Lung (tissue), 17 donors: ENCODE measurements at places on chromosomes 5 and 9. TPM values are rescaled to one million over a fixed set of nuclear protein-coding genes. Genes with fewer than 3 reads are reported as not detected.

DNA sequence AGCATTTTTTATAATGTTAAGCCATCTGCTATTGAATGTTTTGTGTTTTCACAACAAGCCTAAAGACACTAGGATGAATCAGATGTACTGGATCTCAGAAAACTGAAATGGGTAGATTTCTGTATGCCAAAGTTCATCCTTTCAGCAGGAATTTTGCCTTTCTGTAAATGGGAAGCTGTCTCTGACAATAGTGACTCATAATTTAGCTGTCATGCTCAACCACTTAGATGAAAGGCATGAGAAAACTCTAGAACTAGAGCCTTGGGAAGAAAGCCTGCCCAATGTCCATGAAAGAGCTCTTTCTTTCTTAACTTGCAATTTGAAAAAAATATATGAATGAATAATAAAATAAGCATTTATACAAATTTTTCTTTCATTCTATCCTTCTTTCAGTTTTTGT lies 616.0 kb upstream of the EDIL3 start:
- no peak for DNase-seq

GRCh38 chr5:136249678-136250266 lies 56.8 kb upstream of the SMIM32 start:
- DNase-seq: peak; percentile 78

DNA sequence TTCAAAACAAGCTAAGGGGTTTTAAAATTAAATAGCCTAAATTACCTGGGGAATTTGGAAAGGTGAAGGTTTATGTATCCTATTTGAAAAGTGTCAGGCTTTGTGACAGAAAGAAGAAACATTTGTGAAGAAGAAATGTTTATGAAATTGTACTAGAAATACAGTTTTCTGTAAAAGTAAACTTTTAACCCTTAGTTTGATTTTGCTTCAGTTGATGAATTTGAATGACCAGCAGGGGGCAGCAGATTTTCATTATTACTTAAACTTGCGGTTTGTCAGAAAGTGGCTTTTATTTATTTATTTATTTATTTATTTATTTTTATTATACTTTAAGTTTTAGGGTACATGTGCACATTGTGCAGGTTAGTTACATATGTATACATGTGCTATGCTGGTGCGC lies 58.1 kb downstream of the NNT start:
- peak; percentile 65 for DNase-seq

GRCh38 chr9:124697326-124698200 lies 73.5 kb downstream of the NR6A1 start:
- DNase-seq: peak; percentile 37

- DNase-seq: peak; percentile 73
These were observed 34.6 kb upstream of the NEK6 start for GRCh38 chr9:124222918-124223720.

DNA sequence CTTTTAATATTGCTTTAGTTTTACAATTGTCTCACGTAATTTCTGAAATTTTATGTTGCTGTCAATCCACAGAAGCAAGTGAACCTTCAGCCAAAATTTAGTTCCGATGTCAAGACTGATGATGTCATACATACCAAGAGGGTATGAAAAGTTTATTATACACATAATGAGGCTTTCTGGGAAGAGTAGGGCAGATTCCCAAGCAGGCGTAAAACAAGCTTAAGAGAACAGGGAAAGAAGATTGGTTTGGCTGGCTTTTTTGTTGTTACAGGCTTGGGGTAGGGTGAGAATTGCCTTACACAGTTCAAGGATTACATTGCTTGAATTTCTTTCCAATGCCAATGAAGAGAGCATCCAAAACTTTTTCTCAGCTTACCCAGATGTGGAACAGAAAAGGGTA lies 1962.9 kb upstream of the CDH6 start:
- no peak for DNase-seq

Gene EGFLAM
- 0.52 TPM for total RNA-seq

DNA sequence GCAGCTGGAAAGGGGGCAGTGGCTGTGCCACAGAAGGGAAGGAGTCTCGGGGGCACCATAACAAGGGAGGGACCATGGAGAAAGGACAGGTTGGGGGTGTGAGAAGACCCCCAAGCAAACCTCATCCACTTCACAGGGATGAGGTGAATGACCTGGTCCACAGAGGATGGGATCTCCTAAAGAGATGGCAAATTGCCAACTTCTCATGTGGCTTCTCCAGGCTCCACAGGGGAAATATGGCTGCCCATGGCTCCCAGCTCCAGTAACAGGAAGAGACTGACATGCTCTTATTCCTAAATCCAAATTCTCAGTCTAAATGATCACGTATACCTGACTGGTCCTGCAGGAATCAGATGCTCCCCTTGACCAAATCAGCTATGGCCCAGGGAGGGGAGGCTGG lies 340.4 kb downstream of the SPOCK1 start:
- DNase-seq: no peak

- DNase-seq: no peak
These were observed 44.6 kb upstream of the ALDH1A1 start for GRCh38 chr9:72997387-72997995.

GRCh38 chr9:97363661-97364299 lies 48.1 kb upstream of the TDRD7 start:
- DNase-seq: no peak

GRCh38 chr5:142860270-142860669 lies 90.1 kb downstream of the ARHGAP26 start:
- no peak for DNase-seq

DNA sequence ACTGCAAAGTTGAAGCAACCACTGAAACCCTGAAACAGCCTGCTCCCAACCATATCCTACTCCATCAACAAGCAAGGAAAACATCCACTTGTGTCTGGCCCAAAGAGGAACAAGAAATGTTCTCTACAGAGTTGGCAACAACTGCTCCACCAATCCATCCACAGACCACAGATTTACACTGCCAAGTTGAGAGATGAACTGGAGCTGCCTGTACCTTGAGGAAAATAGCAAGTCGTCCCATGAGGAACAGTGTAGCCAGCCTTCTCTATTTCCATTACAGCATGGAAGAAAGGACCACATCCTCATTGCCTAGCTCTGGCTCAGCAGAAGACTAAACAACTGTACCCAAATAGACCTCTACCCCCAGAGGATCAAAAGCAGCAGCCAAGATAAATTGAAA lies 60.4 kb downstream of the DEPDC1B start:
- no peak for DNase-seq

- no peak for DNase-seq
These were observed 72.9 kb downstream of the ECPAS start for GRCh38 chr9:111411266-111411665.

GRCh38 chr5:173767574-173768266 lies 120.4 kb upstream of the CPEB4 start:
- DNase-seq: no peak

GRCh38 chr9:33172256-33173238 lies 5.4 kb upstream of the B4GALT1 start:
- DNase-seq: no peak

- DNase-seq: no peak
These were observed 51.1 kb downstream of the MPDZ start for GRCh38 chr9:13228431-13228830.

GRCh38 chr9:134942788-134943184 lies 25.1 kb upstream of the FCN1 start:
- DNase-seq: peak; percentile 34

Gene IGIP
- 9.6 TPM for total RNA-seq

DNA sequence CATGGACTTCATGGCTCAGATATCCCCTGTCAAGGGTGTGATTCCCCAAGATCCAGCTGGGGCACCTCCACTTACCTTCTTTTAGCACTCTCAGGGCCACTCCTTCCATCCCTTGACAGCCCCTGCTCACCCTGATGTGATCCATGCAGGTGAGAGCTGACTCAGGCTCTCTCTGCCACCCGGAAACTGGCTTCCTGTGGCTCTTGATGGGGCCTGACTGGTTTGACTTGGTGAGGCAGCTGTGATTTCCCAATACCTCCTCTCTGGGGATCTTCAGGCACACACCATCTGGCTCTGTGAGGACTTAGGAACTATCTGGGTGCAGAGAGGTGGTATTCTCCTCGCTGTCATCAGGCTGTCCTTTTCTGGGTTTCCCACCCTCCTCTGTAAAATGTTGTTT lies 7.9 kb upstream of the FAT2 start:
- DNase-seq: no peak

DNA sequence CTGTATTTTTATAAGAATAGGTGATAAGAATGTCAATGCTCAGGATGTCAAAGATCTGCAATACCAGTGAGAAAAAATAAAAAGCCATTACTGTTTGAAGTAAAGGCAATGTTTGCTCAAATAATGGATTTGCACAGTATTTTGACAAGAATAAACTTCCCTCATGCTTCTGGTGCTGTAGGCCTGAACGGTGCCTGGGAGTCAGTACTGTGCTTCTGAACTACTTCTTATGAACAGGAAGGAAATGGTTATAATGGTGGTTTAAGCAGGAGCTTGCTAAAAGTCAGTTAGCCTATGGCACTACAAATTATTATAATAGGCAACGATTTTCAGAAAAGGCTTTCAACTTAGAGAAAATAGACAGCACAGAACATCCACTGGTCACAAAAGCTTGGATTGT lies 548.3 kb upstream of the CDH18 start:
- DNase-seq: no peak

DNA sequence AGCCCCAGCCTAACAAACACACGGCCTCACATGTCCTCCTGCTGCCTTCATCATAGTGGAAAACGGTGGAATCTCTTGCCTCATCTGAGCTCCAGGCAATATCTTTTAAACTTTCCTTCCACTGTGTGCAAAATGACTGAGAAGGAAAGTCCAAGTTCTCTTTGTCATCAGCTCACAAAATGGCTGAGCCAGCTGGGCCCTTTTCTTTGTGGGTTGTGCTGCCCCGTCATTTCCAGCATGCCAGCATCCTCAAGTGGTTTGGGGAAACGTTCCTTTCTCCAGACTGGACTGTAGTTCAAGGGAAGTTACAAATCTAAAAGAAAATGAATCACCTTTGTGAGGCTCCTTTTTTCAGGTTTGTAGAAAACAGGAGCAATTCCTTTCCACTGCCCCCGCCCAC lies 171.1 kb upstream of the FSTL4 start:
- DNase-seq: no peak

DNA sequence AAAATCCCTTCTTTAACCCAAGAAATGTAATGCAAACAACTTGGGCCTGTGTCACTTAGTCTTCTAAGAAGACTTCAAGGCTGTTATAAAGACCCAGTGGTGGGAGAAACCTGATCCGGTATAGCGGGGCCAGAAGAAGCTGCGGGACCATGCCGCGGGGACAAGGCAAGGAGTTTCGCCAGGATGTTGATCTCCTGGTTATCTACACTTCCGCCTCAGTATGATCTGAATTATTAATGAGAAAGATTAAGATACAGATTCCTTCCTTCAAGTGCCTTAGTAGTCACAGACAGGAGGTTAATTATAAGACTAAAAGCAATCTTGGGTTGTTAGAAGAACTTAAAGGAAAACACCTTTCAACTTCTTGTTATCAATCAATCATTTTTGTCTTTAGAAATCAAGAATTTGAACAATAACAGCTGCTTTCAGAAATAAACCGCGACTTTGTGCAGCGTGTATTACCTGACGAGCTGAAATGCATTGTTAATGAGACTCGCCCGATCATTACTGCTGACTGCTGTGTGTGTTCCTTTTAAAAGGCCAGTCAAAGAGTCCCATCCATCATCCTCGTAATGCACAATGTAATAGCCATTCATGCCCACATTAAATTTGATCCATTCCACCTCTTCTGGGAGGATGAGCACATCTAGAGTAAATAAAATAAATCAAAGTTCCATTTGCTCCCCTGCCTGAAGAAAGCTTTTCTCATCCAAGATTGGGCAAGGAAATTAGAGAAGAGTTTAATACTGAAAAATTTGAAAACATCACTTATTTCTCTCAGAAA lies 22.2 kb downstream of the ERAP1 start:
- no peak for DNase-seq

DNA sequence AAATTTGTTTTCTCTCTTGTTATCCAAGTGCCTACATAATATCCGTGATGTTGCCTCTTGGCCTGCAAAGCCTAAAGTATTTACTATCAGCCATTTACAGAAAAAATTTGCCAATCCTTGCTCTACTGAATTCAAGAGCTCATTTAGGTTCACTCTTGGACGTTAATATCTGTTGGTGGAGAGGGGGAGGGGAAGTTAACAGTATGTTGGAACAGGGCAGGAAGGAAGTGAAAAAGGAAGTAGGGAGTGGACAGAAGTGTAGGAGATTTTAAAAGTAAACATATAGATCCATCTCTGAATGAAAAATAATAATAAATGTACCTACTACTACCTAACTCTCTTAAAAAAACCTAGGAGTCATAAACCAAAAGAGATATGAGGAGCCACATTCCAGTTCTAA lies 32.8 kb downstream of the ZNF608 start:
- no peak for DNase-seq

DNA sequence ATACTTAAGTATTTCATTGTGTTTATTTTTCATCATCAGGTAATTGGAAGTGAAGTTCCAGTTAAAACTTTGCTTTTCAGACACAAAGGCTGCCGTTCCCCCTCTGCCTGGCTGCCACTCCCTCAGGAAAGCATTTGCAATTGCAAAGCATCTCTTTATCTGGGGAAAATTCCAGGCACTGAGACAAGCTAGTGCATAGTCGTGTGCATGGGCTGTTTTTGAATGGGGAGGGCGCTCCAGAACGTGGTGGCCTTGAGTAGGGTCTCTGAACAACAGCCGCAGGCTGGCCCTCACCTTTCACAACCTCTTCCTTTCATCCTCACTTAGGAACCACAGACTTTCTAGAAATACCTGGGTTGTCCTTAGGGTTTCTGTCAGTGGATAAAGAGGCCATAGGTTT lies 285.1 kb upstream of the ADAMTS16 start:
- DNase-seq: no peak

GRCh38 chr5:123987956-123988355 lies 476.0 kb downstream of the CSNK1G3 start:
- DNase-seq: no peak

GRCh38 chr9:88694625-88695024 lies 159.6 kb downstream of the NXNL2 start:
- DNase-seq: peak; percentile 53

Gene ITK
- total RNA-seq: 3.3 TPM

- DNase-seq: no peak
These were observed 37.7 kb downstream of the CXXC5 start for GRCh38 chr5:139685886-139686285.

DNA sequence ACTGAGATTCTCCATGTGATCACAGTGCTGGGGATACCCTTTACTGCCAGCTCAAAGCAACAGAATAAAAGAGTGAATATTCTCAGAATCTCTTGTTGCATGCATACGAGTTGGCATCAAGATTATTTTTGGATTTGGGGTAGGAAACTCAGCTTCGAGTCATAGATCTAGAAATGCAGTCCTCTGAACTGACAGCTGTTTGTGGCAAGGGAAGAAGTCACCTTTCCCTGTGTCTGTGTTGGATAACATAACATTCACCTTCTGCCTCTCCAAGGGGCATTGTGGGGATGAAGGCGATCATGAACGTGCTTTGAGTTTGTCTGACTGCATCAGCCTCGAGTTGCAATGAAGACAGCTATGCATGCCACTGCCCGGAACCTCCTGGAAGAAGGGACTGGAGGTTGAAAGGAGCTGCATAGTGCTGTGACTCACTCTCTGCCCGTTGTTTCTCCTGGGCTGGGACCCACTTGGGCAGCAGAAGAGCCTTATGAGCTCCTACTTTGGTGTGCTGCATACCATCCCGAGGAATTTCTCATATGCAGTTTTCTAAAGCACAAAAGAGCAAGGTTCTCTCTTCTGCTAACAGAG lies 231.7 kb downstream of the ARHGAP26 start:
- DNase-seq: no peak
